ENCODE measurements at places on chromosomes 11 and 22. TPM values are rescaled to one million over a fixed set of nuclear protein-coding genes. Genes with fewer than 3 reads are reported as not detected.

The IL18BP gene
- total RNA-seq: 6.1 TPM

The OR52N4 gene
- not detected for total RNA-seq

The MSANTD4 gene
- total RNA-seq: 32.5 TPM

The DEFB131B gene
- not detected for total RNA-seq

The KLHDC7B gene
- not detected for total RNA-seq

The MB gene
- not detected for total RNA-seq

The NLRP10 gene
- total RNA-seq: not detected

The OR10D3 gene
- not detected for total RNA-seq

The CREB3L1 gene
- 1.9 TPM for total RNA-seq

The APOBEC3B gene
- 2.4 TPM for total RNA-seq

The ART1 gene
- total RNA-seq: not detected

The GP1BB gene
- 0.79 TPM for total RNA-seq

The SLC6A5 gene
- not detected for total RNA-seq

The NPAS4 gene
- total RNA-seq: not detected

The AGBL2 gene
- total RNA-seq: 0.18 TPM

The OR10A2 gene
- not detected for total RNA-seq

The TEAD1 gene
- 25.1 TPM for total RNA-seq

The DDT gene
- total RNA-seq: 93.9 TPM

The TSPAN32 gene
- total RNA-seq: not detected

The MEN1 gene
- total RNA-seq: 26.2 TPM

The C1QTNF6 gene
- total RNA-seq: 16.5 TPM

The MPPED2 gene
- total RNA-seq: not detected

The SPON1 gene
- total RNA-seq: not detected

The KRTAP5-9 gene
- total RNA-seq: not detected

The DCHS1 gene
- total RNA-seq: 47.4 TPM

The VPS51 gene
- total RNA-seq: 190 TPM

The OR51E1 gene
- total RNA-seq: not detected

The VPREB1 gene
- not detected for total RNA-seq

The SLC43A1 gene
- total RNA-seq: 14.1 TPM

The TMEM191B gene
- total RNA-seq: 0.92 TPM

The OR52I2 gene
- not detected for total RNA-seq

The OTOG gene
- not detected for total RNA-seq

The TMEM258 gene
- 112 TPM for total RNA-seq

The SERPING1 gene
- not detected for total RNA-seq

The MMP27 gene
- not detected for total RNA-seq

The PRG2 gene
- total RNA-seq: 0.40 TPM

The PGA5 gene
- total RNA-seq: not detected

The KCNE3 gene
- 0.40 TPM for total RNA-seq

The FSHB gene
- not detected for total RNA-seq

The SLC16A8 gene
- 0.20 TPM for total RNA-seq

The GLYATL1 gene
- not detected for total RNA-seq

The CDC45 gene
- 30.7 TPM for total RNA-seq

The CEP126 gene
- total RNA-seq: 1.3 TPM

The THRSP gene
- total RNA-seq: not detected
